ENCODE measurements at places on chromosomes 2 and 18.

- DNase-seq, result no peak
Measured at GRCh38 chr2:39703181-39703872, 37.6 kb downstream of the TMEM178A start.

DNA sequence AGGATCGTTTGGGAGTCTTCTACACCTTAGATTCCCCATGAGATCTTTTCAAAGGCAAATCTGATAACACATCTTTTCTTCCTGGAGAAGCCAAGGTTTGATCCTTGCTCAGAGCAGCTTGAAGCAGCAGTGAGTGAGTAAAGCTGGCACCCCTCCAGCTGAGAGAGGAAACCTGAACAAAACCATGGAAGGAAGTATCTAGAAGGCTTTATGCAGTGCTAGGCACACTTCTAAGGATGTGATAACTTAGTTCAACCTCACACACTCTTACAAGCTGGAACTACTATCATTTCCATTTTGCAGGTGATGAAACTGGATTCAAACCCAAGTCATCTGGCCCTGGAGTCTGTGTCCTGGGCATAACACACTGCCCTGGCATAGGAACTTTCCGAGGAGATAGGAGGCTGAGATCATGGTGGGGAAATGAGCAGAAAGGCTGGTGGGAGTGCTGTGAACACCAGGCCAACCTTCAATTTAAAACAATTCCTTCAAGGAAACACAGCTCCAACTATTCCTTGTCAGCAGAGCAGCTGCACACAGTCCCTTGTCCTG, 71.2 kb downstream of the CTAGE1 start:
- no peak for DNase-seq

DNA sequence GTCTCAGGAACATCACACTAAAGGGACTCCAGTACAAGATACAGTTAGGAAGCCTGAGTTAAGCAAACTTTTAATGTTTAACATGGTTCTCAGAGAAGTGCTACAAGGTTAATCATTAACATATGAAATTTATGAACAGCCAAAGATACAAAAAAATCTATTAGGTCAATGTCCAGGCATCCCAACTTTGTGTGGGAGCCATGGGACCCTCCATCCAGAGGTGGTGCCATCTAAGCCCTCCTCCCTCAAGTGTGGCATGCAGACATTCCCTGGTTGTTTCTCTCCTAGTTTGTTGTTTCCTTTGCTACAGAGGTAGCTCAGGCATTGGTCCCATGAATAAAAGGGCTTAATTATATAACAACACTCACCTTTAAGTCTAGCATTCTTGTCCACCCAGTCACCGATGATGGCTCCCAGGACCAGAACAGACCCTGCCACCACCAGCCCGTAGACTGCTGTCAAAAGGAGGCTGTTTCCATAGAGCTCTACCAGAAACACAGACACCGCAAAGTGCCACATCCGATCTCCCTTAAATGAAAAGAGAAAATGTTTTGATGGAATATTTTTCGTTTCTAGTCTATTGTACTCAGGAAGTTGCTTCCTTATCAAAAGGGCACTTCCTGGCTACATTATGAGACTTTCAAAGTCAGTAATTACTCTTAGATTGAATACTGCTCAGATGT, 5.7 kb downstream of the SLC40A1 start:
- no peak for DNase-seq

- DNase-seq, result peak; percentile 59
Measured at GRCh38 chr18:79898952-79899608, 52.4 kb downstream of the SLC66A2 start.

DNA sequence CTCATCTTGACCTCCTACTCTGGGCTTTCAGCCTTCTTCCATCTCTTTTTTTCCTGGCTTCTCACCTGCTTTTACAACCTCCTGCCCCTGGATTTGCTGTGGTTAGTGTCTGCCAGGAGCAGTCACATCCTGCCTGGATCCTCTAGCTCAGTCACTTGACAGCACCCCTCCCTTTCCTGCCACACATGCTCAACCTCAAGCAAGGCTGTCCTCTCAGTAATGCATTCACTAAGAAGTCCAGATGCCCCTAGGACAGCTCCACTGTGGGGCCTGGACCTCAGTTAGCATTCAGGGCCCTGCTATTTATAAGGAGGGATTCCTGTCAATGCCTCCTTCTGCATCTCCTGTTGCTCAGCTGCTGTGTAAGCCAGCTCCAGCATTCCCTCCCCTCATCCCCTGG, 275.5 kb downstream of the SMAD2 start:
- DNase-seq, result no peak

- no peak for DNase-seq
Measured at GRCh38 chr18:50560681-50561629, 1.1 kb downstream of the MAPK4 start.

DNA sequence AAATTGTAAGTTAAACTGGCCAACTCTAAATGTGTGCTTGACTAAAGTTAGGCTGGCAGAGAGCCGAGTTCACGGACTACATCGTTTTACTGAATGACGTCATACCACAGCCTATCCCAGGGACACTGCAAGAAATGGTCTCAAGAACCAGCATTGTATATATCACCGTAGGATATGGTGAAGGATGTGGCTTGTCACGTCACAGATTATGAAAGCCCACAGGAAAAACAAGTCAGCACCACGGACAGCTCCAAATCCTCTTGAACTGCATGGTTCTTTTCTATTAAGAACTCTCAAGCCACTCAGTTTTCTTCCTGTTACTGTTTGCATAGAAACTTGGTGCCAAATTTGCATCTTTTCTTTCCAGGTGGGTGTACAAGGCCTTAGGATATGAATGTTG, 85.1 kb upstream of the ACAA2 start:
- DNase-seq, result no peak

DNA sequence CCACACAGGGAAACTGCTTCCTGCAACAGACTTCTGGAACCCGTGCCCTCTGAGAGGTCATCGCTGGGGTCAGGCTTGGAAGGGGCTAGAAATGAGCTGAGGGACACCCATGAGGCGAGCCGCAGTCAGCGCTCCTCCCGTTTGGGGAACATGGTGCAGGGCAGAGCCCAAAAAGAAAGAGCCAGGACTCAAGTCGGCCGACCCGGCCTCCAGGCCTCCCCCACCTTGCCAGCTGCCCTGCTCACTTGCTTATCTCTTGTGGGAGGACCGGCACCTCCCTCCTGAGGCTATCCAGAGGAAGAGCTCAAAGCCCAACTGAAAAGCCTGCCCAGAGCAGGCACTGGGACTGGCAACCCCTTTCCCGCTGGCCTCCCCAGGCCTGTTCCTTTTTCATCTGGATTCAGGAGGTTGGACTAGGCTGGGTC, 43.6 kb downstream of the SCTR start:
- DNase-seq, result peak; percentile 57

DNA sequence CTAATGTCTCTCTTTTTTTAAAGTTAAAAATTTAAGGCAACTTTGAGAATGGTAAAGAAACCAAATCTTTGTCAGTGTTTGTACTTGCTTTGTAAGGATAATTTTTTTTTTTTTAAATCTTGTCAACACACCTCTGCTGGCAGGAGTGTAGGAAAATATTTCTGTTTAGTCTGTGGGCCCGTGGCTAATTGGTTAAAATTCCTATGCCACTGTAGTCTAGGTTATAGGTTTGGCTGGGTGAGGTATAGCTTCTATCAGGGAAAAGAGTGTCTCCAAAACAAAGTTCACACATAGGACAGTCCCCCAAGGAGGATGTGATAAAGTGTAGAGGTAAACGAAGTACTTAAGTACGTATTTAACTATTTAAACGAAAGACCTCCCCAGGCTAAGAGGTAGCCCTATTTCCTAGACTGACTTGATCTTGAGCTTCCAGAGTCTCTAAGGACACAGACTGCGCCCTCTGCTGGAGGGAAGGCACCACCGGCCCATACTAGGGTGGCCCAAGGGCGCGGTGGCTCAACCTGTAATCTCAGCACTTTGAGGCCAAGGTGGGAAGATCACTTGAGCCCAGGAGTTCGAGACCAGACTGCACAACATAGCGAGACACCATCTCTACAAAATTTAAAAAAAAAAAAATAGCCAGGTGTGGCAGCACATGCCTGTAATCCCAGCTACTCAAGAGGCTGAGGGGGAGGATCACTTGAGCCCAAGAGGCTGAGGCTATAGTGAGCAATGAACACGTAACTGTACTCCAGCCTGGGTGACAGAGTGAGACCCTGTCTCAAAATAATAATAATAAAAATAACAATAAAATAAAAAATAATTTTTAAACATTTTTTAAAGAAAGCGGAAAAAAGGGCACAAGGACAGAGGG, 8.9 kb downstream of the TEX44 start:
- DNase-seq, result peak; percentile 83

DNA sequence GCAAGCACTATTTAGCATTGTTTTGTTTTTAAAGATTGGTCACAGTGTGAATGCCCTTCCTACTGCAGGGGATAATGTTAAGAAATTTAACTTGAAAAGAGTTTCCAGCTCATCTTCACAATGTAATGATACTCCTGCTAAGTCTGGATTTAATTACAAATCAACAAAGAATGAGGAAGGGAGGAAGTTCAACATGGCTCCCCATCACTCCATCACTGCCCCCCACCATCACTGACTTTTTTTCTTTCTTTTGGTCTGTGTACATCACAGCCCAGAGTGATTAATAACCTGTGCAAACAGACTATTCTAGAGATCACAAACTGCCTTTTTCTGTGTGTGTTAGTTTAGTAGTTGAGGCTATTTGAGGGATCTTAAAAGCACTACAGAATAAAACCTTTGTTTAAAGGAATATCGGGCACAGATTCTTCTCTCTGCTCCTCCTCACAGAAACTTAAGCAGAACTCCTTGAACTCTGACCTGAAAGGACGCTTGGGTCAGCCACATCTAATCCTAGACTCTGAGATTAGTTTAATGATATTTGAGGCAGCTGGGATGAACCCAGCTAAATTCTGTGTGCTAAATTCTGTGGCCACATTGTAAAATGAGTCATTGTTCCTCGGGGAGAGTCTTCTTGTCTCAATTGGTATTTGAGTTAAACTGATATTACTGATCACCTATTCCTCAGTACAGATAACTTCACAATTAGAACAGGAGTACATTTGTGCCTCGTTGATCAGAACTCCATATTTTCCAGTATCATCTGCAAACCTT, 47.8 kb downstream of the SATB2 start:
- no peak for DNase-seq

DNA sequence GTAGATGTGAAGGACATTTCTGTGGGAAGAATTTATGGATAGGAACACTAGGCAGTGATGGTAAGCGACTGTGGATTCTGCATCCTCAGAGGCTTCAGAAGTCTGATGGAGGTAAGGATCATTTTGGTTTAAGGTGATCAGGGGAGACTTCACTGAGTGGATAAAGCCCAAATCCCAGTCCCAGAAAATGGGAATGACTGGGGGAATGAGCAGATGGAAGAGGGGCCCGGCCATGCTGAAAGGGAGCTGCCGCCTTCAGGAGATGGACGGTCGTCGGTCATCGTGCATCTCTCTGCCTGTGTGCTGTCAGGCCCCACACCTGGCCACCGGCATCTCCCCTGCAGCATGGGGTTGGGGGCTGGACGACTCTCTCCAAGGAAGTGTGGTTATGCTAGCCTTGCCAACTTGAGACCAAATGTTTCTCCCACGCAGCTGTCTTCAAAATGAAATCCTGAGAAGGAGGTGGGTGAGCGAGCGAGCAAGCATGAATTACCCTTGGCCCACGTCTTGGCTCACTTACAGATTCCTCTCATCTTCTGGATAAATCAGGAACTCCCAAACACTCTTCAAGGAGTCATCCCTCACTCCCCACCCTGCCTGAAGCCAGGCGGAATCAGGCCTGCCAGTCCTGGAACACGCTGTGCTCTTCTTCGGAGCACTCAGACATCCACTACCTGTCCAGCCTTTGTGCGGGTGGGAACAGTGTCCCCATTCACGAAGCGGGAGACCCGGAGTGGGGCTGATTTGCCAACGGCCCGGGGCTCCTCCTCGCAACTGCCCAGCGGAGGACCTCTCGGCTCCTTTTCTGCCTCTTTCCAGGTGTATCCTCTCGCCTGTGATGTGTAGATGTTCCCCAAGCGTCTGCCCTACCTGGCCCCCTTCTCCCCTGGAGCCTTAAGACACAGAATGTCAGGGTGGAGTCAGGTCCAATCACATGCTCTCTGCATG, 85.6 kb downstream of the PRKCE start:
- DNase-seq, result no peak

DNA sequence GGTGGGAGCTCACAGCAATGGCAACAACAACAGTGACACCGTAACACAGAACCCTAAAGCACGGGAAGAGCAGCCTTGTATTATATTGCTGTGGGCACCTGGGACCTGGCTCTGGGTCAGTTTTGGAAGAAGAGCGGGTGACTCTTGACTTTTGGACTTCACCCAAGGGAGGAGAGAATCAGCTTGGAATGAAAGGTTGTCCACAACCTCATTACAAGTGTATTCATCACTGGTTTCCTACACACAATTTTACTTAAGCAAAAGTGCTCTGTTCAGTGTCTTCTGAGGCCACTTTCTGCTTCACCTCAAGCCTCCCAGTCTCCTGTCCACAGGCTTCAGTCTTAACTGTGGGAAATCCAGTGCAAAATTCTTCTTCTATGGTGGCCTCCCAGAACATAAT, 263.8 kb downstream of the KCNE4 start:
- DNase-seq, result no peak

DNA sequence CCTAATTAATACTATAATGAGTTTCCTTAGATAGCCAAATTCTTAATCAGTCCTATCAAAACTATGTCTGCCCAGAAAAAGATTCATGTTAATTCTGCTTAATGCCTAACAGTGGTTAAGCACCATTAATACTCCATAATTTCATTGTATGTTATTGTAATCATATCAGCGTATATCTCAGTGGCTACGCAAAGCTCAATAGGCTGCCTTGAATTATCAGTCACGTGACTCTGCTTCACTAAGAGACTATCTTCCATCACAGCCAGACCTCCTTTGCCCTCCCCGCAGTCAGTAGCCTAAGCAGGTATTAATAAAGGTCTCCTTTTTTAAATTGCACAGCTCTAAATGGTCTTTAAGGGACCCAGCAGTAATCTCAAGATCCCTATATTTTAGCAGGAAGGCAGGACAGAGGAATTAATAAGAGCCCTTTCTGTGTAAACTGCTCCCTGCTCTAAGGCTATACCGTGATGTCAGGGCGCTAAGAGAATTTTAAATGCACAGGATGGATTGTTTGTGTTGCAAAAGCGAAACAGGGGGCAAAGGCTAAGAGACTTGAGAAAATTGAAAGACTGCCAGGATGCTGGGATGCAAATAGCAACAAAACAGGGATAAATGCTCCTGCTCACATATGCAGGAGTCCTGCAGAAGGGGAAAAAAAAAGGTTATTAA, 215.6 kb upstream of the POU3F3 start:
- DNase-seq, result no peak

GRCh38 chr2:63034526-63034925, 16.1 kb upstream of the OTX1 start:
- DNase-seq, result no peak

GRCh38 chr2:148882051-148882450, 7.0 kb downstream of the KIF5C start:
- DNase-seq, result no peak

Measured in type B pancreatic cell (in vitro differentiated cells).